ENCODE measurements at places on chromosomes 5 and 9.

DNA sequence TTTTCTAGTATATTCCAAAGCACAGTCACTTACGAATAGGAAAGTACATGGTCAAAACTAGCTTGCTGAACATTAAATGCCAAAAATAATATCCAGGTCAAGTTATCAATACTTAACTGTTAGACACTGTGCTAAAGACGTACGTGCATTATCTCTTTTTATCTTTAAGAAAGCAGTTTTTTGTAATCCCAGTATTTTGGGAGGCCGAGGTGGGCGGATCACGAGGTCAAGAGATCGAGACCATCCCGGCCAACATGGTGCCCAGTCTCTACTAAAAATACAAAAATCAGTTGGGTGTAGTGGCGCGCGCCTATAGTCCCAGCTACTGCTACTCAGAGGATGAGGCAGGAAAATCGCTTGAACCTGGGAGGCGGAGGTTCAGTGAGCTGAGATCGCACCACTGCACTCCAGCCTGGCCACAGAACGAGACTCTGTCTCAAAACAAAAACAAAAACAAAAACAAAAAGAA, 2.7 kb upstream of the HSPA5 start:
- no peak for DNase-seq

- DNase-seq = no peak
Observed at GRCh38 chr5:77140350-77140749, 53.3 kb upstream of the ZBED3 start.

DNA sequence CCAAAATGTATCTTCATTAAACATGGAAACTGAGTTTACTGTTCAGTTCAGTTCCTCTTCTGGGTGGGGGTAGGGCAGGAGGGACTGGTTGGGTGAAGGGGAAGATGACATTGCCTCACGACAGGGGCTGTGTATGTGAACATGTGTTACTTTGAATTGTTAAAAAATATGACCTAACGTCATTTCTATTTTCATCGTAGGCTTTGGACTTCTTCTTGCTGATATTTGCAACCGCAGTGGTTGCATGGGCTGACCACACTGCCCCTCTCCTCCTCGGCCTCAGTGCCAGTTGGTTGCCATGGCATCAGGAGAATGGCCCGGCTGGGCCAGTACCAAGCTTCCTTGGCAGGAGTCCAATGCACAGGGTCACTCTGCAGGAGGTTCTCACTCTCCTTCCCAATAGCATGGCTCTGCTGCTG, 41.5 kb downstream of the HACD4 start:
- DNase-seq = no peak

DNA sequence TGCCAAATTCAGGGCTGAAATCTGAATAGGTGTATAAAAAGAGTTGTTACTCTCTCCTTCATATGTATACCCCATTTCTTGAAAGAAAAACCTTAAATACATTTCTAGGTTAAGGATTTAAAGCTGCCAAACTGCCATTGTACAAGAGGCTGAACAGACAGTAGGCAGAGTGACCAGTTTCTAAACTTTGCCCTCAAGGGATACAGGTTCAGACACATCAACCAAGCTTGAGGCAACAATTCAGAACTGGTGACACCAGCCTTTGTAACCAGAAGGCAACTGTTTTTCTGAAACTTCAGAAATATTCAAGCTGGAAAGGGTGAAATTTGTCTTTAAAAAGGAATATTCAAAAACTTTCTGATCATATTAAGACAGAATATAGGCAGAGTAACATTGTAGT, 47.5 kb downstream of the FAM114A2 start:
- no peak for DNase-seq

DNA sequence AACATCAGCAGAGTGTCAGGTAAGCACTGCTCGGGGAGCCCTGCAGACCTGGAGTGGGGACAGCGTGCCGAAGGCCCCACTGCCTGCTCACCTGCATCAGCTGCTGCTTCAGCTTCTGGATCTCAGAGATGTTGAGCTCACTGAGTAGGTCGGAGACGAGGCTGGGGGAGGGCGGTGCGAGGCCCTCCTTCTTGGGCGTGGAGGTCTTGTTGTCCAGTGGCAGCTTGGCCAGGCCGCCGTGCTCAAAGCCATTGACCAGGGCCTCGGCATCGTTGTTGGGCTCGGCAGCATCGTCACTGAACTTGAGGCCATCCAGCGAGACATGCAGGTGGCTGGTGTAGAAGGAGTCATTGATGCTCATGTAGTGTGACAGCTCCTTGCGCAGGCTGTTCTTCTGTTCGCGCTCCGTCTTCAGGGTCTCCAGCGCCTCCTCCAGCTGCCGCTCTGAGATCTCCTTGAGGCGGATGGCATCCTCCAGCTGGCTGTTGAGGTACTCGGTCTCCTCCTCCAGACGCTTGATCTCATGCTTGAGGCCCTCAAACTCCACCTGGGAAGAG, 44.3 kb downstream of the BICD2 start:
- no peak for DNase-seq

DNA sequence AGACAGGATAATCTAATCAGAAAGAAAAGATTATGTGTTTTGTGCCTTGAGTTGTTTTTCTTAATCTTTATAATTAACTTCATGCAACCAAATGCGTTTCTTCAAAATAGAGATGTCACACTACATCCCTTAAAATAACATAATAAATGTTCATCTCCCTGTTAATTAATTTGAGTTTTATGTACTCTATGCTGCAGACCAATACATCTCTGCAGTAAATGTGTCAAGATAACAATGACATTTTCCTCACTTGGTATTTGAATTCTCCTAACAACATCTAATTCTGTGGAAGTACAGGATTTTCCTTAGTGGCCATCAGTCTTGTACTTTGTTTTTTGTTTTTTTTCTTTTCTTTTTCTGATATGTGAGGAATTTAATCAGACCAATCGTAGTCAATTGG, 279.2 kb upstream of the TYRP1 start:
- no peak for DNase-seq

DNA sequence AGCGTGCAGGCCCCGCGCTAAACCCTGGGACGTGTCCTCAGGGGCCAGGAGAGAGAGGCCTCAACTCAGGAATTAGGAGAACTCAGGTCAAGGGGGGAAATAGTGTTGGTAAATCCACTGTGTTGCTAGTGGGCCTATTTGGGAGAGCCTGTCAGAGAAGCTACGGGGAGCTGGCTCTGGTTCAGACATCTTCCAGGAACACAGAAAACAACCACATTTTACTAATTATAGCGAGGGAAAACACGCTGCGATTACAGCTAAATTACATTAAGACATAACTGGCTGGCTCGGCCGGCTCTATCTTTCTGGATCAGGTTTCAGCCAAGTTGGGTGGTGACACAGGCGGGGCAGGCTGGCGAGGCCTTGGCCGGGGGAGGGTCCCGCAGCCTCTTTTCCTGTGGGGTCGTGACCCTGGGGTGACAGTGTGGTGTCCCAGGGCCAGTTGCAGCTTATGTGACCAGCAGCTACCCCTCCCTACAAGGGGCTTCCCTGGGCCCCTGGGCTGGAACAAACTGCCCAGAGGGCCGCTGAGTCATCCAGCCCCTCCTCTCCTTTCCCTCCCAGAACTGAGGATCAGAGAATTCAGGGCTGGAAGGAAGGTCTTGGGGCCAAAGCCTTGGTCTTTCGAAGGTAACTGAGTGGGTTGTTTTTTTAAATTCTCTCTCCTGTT, 75.1 kb downstream of the FGF18 start:
- DNase-seq = peak; percentile 92

DNA sequence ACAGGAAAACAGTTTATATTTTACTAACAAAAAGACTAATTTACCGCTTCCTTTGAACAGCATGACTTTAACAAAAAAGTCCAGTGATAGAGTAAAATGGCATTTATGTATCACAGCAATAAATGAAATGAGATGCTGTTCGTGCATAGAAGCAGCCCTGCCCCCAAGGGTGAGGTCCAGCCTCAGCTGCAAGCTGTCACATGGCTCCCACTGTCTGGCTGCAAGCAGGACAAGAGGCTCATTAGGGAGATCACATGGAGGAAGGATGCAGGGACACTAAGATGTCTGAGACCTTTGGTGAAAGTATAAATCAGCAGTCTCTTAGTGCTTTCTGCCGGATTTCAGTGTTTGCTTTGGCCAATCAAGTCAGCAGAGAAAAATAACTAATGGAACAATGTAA, 23.0 kb downstream of the GDNF start:
- no peak for DNase-seq

DNA sequence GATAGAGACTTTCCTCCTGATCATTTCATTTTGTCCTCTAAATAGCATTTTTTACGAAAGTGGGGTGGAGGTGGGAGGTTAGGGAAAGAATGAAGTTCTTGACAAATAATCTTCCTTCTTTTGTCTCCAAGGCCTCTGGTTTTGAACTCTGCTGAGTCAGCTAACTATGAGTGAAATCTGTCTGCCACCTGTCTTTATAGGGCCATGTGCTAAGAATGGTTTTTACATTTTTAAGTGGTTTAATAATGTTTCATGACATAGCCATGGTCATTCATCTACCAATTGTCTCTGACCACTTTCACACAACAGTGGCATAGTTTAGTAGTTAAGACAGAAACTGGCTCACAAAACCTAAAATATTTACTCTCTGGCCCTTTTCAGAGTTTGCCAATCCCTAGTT, 7.6 kb downstream of the MAN2A1 start:
- peak; percentile 40 for DNase-seq

GRCh38 chr5:134148316-134148715, 28.4 kb downstream of the SKP1 start:
- DNase-seq = no peak

DNA sequence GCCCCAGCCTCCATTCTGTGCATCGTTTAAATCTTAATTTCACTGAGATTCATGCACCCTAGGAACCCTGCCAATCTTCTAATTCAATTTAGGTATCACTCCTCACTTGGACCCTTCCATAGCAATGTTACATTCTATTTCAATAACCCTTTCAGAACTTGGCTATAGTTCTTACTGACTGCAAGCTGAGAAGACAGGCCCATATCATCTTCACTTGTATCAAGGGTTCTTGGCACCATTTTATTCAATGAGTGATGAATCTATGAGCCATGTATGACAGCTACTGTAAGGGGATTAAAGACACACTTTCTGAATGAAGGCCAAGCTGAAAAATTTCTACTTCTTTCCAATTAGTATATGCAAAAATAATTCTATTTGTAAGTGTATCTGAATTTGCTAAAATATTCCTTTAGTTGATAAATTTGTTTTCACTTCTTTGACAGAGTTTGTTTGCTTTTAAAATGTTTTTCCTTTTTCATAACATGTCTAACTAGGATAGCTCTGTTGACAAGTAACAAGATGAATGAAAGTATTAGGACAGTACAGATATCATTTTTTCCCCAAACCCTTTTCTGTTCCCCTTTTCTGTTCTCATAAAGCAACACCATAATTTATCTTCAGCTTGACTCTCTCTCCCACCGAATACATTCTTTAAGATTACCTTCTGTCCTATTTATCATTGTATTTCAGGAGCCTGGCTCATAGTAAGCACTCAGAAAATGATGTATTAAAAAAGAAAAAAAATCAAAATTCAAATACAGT, 9.6 kb downstream of the ITGA2 start:
- DNase-seq = no peak

DNA sequence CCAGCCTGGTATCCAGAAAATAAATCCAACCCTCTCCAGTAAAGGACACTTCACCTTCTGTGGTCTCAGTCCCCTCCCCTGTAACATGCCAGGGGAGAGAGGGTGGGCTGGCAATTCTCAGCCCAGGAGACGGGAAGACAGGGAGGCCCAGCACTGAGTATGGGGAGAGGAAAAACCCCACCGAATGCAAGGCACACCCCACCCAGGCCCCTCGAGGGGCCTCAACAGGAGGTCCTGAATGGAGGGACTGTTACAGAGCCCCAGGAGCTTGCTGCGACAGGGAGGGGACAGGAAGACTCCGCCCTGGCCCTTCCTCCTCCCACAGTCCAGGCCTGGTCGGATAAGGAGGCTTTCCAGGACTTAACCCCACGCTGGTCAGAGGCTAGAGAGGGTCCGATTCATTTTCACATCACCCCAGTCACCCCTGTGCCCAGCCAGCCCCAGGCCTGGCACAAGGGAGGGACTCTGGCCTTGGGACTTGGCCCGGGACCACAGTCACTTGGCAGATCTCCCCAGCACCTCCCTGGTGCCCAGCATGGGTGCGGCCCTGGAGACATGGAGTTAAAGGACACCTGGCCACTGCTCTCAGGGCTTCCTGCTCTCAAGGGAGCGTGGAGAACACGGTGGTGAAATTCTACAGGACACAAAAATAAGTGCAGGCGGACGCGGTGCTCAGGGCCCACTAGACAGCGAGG, 44.9 kb upstream of the STXBP1 start:
- DNase-seq = peak; percentile 54

DNA sequence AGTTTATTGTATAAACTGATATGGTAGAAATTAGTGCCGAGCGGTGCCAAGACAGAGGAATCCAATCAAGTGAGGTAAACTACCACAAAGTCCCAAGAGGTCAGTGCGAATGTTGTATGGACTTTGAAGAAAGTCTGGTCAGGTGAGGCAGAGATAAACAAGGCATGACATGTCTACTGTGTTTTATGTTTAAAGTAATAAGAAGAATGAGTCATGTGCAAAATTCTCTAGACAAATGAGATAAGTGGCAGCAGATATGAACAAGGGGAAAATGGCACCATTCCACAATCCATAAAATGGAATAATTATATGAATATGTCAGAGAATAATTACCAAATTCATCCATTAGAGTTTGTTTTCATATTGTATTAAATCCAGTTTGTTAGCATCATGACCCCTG, 364.1 kb upstream of the CCNH start:
- no peak for DNase-seq

DNA sequence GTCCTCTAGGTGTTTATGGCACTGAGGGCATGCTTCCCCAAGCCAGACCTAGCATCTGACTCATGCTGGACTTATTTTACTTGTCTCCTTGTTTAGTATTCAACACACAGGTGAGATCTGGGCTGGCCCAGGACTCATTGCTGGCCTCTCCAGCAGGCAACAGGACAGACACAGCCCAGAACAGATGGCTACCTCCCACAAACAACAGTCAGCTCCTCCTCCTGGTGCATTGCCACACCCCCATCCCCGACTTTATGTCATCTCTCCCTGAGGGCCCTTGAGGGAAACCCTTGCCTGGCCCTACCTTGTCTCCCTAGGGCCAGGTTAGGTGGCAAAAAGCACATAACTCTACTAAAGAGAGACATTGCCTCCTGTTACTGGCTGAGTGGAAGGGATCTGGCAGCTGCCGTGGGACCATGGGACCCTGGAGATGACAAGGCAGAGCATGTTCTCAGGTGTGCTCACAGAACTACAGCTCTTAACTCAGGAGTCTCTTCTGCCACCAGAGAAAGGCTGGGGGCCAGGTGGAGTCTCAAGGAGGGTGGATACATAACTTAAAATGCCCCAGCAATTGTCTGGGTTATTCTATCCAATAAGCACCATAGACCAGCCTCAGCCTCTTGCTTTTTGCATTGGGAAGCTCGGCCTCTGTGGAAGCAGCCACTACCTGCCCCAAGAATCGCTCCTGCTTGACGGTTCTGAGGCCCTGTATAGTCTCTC, 2.3 kb downstream of the ACSL6 start:
- DNase-seq = no peak

GRCh38 chr5:6291961-6292360, 86.4 kb downstream of the MED10 start:
- peak; percentile 11 for DNase-seq

GRCh38 chr9:92642564-92642963, 27.4 kb downstream of the IPPK start:
- DNase-seq = no peak

- DNase-seq = peak; percentile 78
Observed at GRCh38 chr9:113219969-113220368, 1.1 kb downstream of the FKBP15 start.
